HepG2 (cell line): ENCODE measurements at places on chromosomes 1 and 21. TPM values are rescaled to one million over a fixed set of nuclear protein-coding genes. Genes with fewer than 3 reads are reported as not detected.

PLXNA2 gene
- 0.24 and 1.1 TPM in 2 replicates for total RNA-seq

DISC1 gene
- total RNA-seq, result 3.1 and 4.2 TPM in 2 replicates

DIO1 gene
- 31.1 and 45.6 TPM in 2 replicates for total RNA-seq

TMCO4 gene
- 3.9 and 4.1 TPM in 2 replicates for total RNA-seq

RNF207 gene
- total RNA-seq, result 1.7 and 9.8 TPM in 2 replicates

MPZ gene
- 7.3 and 18.3 TPM in 2 replicates for total RNA-seq

DNAH14 gene
- 19.0 and 27.5 TPM in 2 replicates for total RNA-seq

TSPAN2 gene
- total RNA-seq, result not detected in 2 replicates

DNA sequence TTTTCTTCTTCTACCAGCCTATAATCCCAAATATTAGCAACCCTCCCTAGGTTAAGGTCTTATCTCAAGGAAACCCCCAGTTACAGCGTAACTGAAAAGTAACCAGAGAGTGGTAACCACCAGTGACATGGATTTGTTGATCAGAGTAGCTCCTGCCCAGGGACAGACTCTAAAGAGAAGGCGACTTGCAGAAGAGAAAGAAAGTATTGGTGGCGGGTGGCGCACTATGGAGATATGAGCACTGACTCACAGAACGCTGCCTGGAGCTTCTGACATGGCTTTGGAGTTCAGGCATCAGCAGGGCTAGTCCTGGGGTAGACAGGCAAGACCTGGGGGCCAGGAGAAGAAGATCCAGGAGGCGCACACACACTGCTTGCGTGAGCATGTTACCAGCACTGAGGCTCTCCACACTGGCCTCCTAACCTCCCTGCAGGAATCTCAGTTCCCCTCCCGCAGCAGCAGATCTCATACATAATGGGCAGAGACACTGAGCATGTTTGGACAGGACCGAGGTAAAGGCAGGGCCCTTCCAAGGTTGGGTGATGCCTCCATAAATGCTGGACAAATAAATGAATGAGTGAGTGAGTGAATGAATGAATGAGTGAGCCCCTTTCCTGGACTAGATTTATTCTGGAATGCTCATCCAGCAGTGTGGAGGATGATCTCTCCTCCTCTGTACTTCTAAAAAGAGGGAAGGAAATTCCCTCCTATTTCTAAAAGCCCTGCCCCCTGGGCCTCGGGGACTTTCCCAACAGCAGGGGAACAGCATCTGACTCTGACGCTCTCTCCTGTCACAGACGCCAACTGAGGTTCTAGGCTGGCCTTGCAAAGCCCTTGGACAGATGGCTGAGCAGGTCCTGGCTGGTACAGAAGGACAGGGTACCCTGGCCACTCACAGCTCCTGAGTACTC is 175.5 kb downstream of the CLIC6 start:
- DNase-seq, result no peak
- H3K27me3 ChIP-seq, result no peaks in the 10 kb centered on the region
- H3K36me3 ChIP-seq, result peaks cover 63% of the 10 kb centered on the region; the same call in 2 of the 3 replicates
- no peak overlapping the region for H3K4me3 ChIP-seq
- H3K27ac ChIP-seq, result no peak overlapping the region
- H3K4me1 ChIP-seq, result peaks cover 22% of the 10 kb centered on the region

DNA sequence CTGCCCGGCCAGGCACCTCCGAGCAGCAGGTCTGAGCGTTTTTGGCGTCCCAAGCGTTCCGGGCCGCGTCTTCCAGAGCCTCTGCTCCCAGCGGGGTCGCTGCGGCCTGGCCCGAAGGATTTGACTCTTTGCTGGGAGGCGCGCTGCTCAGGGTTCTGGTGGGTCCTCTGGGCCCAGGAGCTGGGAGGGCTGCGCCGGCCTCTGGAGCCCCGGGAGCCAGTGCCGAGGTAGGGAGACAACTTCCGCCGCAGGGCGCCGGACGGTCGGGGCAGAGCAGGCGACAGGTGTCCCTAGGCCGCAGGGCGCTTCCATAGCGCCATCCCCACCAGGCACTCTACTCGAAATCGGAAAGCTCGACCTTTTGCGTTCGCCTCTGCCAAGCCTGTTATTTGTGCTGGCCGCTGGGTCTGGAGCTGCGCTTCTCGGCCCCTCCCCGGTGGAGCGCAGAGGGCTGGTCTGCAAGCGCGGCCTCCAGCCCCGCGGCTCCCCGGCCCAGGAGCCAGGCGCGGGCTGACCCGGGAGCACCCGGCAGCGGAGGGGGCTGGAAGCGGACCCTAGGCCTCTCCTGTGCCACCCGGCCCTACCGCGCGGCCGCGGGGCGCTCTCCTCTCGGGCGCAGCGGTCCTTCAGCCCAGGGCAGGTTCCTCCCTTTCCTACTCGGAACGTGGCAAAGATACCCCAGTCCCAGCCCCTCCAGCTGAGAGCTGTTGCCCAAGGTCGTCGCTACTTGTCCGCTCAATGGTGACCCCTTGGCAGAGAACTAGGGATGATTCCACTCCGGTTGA is 2.2 kb downstream of the SIM2 start:
- DNase-seq, result no peak
- H3K27me3 ChIP-seq, result peaks cover 77% of the 10 kb centered on the region
- H3K4me1 ChIP-seq, result peaks cover 10% of the 10 kb centered on the region
- peak overlapping the region; percentile 40 for H3K4me3 ChIP-seq
- no peaks in the 10 kb centered on the region for H3K36me3 ChIP-seq
- H3K27ac ChIP-seq, result no peak overlapping the region

GRCh38 chr1:100265562-100265930 is 470 bp upstream of the RTCA start:
- H3K36me3 ChIP-seq, result peaks cover 13% of the 10 kb centered on the region
- peak overlapping the region; percentile 89 for H3K27ac ChIP-seq
- no peaks in the 10 kb centered on the region for H3K27me3 ChIP-seq
- H3K4me1 ChIP-seq, result peaks cover 39% of the 10 kb centered on the region

- H3K36me3 ChIP-seq, result no peaks in the 10 kb centered on the region; the same call in 1 of the 2 replicates
- H3K27ac ChIP-seq, result peak overlapping the region; percentile 77
- no peaks in the 10 kb centered on the region for H3K27me3 ChIP-seq
- peak overlapping the region; percentile 73 for H3K4me3 ChIP-seq
Observed at GRCh38 chr1:58699011-58699762, 675 bp downstream of the MYSM1 start.

DNA sequence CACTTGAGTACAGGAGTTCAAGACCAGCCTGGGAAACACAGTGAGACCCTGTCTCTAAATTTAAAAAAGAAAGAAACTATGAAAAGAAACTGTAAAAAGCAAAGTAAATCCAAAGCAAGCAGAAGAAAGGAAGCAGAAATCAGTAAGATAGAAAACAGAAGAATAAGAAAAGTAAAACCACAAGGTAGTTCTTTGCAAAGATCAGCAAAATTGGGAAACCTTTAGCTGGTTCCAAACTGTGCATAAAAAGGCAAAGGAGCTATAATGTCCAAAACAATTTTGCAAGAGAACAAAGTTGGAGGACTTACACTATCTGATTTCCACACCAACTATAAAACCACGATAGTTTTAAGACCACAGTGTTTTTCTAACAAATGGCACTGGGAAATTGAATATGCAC is 218.8 kb downstream of the RPS6KC1 start:
- H3K27me3 ChIP-seq, result no peaks in the 10 kb centered on the region
- H3K36me3 ChIP-seq, result no peaks in the 10 kb centered on the region
- no peak overlapping the region for H3K27ac ChIP-seq

- no peaks in the 10 kb centered on the region for H3K27me3 ChIP-seq
- H3K27ac ChIP-seq, result no peak overlapping the region
- H3K36me3 ChIP-seq, result no peaks in the 10 kb centered on the region
Observed at GRCh38 chr21:38921511-38922251, 116.0 kb downstream of the ETS2 start.

- no peaks in the 10 kb centered on the region for H3K27me3 ChIP-seq
- H3K27ac ChIP-seq, result no peak overlapping the region
- peaks cover 17% of the 10 kb centered on the region for H3K4me1 ChIP-seq
- H3K36me3 ChIP-seq, result no peaks in the 10 kb centered on the region
- no peak overlapping the region for H3K4me3 ChIP-seq
Observed at GRCh38 chr1:208044589-208045462, 133.9 kb upstream of the CD34 start.

DNA sequence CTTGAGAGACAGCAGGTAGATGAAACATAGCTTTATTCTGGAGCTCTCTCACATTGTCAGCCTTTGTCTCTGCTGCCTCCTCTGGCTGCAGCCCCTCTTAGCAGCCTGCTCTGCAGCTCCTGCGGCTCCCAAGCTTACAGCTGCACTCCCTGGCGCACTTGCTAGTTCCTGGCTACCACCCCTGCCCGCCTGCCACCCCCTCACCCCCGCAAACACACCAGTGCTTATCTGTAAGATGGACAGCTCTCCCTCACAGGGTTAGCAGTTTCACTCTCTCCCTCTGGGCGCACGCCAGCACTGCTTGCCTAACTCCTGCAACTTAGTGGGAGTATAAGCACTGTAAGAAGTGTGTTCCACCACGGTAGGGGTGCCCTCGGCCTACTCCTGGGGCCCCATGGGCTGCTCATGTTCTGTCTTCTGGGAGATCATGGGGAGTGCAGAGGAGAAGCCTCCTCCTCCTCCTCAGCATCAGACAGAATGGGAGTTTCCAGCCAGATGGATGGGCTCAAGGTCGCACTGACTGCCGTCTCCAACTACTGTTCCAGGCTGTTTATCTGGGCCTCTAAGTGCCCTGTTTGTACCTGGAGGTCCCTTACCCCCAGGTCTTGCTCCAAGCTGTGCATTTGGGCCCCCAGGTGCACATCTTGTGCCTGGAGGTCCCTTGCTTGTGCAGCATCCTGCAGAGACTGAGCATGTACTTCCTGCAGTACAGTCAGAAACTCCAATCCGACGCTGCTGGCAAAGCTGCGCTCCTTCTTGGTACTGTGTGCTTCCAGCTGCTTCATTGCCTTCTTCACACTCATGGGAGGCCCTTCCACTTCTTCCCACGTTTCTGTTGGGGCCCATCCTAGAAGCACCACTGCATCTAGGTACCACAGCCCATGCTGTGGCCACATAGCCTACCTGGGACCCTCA is 1388.1 kb downstream of the AMY1C start:
- no peaks in the 10 kb centered on the region for H3K36me3 ChIP-seq
- no peak overlapping the region for H3K27ac ChIP-seq
- peak overlapping the region; percentile 50; the same call in 1 of the 2 replicates for H3K4me3 ChIP-seq
- H3K4me1 ChIP-seq, result peaks cover 17% of the 10 kb centered on the region
- DNase-seq, result peak; percentile 57

- no peak overlapping the region for H3K27ac ChIP-seq
- DNase-seq, result no peak
- no peak overlapping the region for H3K4me3 ChIP-seq
- H3K27me3 ChIP-seq, result no peaks in the 10 kb centered on the region
Observed at GRCh38 chr1:185059950-185060571, 14.7 kb downstream of the RNF2 start.

DNA sequence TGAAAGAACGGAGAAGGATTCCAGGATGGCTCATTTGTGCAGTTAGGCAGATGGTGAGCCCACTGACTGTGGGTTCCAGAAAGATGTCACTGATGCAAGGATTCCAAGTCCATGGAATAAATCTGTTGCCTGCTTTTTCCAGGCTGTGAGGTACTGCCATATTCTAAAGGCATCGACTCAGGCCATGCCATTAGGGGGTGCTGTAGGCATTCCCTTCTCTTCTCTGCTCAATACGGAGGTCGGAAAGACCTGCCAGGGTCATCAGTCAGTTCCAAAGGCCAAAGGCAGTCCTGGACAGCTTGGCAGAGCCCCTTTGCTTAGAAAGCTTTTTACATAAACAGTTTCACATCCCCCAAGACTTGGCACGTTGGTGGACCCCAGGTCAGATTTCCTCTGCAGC is 31.7 kb upstream of the TMEM125 start:
- peaks cover 6% of the 10 kb centered on the region; the same call in 1 of the 2 replicates for H3K4me1 ChIP-seq
- H3K27ac ChIP-seq, result no peak overlapping the region
- no peak overlapping the region for H3K4me3 ChIP-seq
- no peaks in the 10 kb centered on the region for H3K36me3 ChIP-seq
- peaks cover 1% of the 10 kb centered on the region; the same call in 1 of the 2 replicates for H3K27me3 ChIP-seq

- peaks cover 4% of the 10 kb centered on the region for H3K4me1 ChIP-seq
- H3K4me3 ChIP-seq, result no peak overlapping the region
- peaks cover 60% of the 10 kb centered on the region for H3K27me3 ChIP-seq
- H3K36me3 ChIP-seq, result no peaks in the 10 kb centered on the region
- DNase-seq, result no peak
- H3K27ac ChIP-seq, result no peak overlapping the region
Observed at GRCh38 chr21:42645211-42646075, 8.0 kb upstream of the PDE9A start.

DNA sequence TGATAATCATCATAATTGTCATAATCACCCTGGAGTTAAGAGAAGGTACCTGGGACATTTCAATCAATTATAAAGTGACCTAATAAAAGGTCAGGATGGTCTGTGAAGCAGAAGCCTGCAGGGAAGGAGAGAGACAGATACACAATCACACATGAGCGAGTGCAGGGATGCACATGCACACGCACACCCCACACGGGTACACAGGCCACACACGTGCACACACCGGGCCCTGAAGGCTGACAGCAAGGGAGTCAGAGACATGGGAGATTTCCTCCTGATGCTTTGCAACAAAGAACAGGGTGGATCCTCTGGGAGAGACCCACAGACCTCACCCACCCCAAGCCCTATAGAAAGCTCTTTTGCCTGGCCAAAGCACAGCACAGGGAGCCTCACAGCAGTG is 82.3 kb upstream of the ZC3H12A start:
- DNase-seq, result no peak
- H3K4me3 ChIP-seq, result no peak overlapping the region
- H3K36me3 ChIP-seq, result no peaks in the 10 kb centered on the region

- DNase-seq, result no peak
- no peak overlapping the region for H3K4me3 ChIP-seq
- H3K4me1 ChIP-seq, result peaks cover 2% of the 10 kb centered on the region
- H3K36me3 ChIP-seq, result no peaks in the 10 kb centered on the region
- H3K27ac ChIP-seq, result no peak overlapping the region
- no peaks in the 10 kb centered on the region for H3K27me3 ChIP-seq
Observed at GRCh38 chr1:197948926-197949899, 32.0 kb downstream of the LHX9 start.

- no peaks in the 10 kb centered on the region; the same call in 1 of the 2 replicates for H3K27me3 ChIP-seq
- no peaks in the 10 kb centered on the region for H3K36me3 ChIP-seq
- no peak for DNase-seq
- no peak overlapping the region for H3K27ac ChIP-seq
Observed at GRCh38 chr1:43232074-43232473, 37.7 kb upstream of the TMEM125 start.

GRCh38 chr1:65211331-65211730 is 63.3 kb downstream of the AK4 start:
- no peaks in the 10 kb centered on the region for H3K27me3 ChIP-seq
- peaks cover 9% of the 10 kb centered on the region for H3K36me3 ChIP-seq
- no peak for DNase-seq
- H3K4me1 ChIP-seq, result peaks cover 30% of the 10 kb centered on the region
- H3K4me3 ChIP-seq, result no peak overlapping the region
- no peak overlapping the region for H3K27ac ChIP-seq

GRCh38 chr21:45957551-45957950 is 24.0 kb upstream of the COL6A1 start:
- H3K27me3 ChIP-seq, result peaks cover 26% of the 10 kb centered on the region; the same call in 1 of the 3 replicates
- H3K27ac ChIP-seq, result no peak overlapping the region
- no peaks in the 10 kb centered on the region for H3K36me3 ChIP-seq
- DNase-seq, result no peak

- H3K36me3 ChIP-seq, result peaks cover 10% of the 10 kb centered on the region; the same call in 1 of the 3 replicates
- no peak for DNase-seq
- H3K27me3 ChIP-seq, result no peaks in the 10 kb centered on the region
- H3K27ac ChIP-seq, result no peak overlapping the region
- H3K4me1 ChIP-seq, result peaks cover 67% of the 10 kb centered on the region
- no peak overlapping the region for H3K4me3 ChIP-seq
Observed at GRCh38 chr1:89896105-89896942, 75.5 kb downstream of the LRRC8D start.

GRCh38 chr1:93585059-93585966 is 96.3 kb downstream of the BCAR3 start:
- H3K27ac ChIP-seq, result peak overlapping the region; percentile 51
- H3K4me3 ChIP-seq, result no peak overlapping the region
- peaks cover 55% of the 10 kb centered on the region for H3K4me1 ChIP-seq
